ENCODE measurements at places on chromosomes 1 and 21.
A peak's percentile ranks its signal among the peaks of the same experiment; 100 is the strongest.

DNA sequence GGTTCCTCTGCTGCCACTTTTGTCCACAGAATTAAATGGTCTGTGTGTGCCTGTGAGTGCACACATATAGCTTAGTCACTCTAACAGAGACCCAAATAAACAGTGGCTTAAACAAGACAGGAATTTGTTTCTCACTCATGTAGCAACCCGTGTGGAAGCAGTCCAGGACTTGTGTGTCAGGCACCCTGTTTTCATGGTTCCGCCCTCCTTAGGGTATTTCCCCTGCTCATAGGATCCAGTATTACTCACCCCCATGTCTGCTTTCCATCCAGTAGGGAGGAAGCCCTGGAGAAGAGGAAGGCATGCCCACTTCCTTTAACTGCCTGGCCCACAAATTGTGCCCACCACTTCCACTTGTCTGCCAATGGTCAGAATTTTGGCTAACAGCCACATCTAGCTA is 41.3 kb upstream of the TACSTD2 start:
- peak; percentile 14 for DNase-seq

DNA sequence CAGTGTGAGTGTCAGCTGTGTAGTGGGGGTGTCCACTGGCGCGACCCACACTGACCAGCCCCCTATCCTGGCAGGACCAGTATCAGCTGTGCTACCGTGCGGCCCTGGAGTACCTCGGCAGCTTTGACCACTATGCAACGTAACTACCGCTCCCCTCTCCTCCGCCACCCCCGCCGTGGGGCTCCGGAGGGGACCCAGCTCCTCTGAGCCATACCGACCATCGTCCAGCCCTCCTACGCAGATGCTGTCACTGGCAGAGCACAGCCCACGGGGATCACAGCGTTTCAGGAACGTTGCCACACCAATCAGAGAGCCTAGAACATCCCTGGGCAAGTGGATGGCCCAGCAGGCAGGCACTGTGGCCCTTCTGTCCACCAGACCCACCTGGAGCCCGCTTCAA is 28.1 kb upstream of the KDM4A start:
- DNase-seq = no peak

DNA sequence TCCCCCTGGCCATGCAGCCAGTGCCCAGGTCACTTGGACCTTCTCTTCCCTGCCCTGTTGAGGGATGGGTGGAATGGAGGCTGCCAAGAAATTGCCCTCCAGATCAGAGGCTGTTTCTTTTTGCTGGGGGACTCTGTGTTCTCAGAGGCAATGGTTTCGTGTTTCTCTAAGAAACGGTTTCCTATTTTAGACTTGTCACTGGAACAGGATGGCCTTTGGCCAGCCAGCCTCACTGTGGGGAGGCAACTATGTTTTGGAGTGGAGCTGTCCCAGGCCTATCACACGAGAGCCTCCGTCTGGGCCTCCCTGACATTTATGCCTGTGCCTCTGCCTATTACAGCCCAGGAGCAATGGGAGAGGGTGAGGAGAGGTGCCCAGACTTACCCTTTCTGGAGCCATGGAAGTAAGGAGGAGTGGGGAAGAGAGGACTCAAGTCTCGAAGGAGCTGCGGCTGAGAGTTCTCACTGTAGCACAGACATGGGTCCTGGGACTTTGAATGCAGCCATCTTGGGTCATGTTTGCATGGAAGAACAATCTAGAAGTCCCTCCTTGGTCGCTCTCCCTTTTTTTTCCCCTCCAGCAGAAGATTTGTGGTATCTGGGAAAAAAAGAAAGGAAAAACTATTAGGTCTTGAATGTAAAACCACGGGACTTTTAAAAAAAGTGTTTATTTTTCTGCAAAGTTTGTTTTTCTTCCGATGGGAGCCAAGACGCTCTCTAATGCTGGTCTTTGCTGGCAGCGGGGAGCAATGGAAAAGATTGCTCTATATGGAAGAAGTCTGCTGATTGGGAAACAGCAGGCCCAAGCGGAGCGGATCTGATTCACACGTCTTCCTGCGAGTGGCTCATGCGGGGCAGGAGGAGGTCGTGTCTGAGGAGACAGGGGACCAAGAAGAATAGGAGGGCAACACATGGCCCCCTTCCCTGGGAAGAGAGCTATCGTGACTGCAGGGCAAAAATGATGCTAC is 219.2 kb downstream of the FOXD2 start:
- DNase-seq = no peak

GRCh38 chr1:168396508-168396907 is 115.8 kb downstream of the TBX19 start:
- no peak for DNase-seq

DNA sequence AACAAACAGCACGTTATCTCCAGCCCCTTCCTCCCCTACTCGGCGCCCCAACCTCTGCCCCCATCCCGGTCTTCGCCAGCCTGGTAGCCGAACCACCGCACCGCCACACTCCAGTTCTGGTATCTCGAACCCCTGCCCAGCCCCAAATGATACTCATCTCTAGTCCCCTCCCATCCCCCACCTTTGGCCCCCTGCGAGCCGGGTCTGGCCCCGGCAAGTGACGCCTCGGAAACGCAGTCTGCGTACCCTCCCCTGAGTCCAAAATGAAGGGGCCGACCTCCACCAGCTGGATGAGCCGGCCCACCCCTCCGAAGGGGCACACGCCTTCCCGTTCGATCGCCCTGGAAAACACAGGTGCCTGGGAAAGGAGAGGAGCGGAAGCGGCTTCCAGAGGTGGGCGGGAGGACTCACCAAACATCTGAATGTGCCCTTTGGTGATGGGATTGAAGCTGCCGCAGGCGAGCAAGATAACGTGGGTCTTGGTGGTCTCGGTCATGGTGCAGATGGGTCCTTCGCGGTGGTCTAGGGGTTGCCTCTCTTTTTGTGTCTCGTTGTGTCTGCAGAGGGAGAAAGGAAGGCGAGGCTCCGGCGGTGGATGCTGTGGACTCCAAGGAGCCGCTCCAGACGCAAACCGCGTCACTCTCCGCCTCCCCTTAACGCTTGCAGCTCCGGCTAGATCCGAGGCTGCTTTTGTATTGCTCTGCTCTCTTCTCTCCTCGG is at the start of gene NMNAT2:
Gene NMNAT2 (minus strand): TSS at position 609 of the 720 bp plus-strand sequence. CDS start 113 bp downstream, at position 496.
- DNase-seq = no peak

GRCh38 chr1:81449786-81450185 is 350.9 kb upstream of the ADGRL2 start:
- no peak for DNase-seq

GRCh38 chr21:38139380-38140168 is 117.2 kb upstream of the KCNJ15 start:
- DNase-seq = no peak

- DNase-seq = no peak
These were observed 446.8 kb upstream of the PLXNA2 start for GRCh38 chr1:208691012-208691411.

DNA sequence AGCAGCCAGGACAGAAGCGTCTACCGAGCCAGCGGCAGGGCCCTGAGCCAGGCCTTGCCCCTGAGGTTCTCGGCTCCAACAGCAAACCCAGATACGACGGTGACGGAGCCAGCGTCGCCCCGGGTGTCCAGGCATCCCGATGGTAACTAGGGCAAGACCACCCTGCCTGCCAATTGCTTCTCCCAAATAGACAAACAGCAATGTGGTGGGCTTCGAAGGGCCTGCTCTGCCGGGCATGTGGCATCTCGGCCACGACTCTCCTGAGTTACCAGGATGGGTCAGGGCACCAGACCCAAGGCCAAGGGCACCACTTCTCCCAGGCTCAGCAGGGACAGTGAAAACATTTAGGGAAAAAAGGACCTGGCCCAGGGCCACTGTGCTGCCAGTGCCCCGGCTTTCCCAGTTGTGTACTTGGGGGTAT is 3.2 kb upstream of the ACTRT2 start:
- no peak for DNase-seq

DNA sequence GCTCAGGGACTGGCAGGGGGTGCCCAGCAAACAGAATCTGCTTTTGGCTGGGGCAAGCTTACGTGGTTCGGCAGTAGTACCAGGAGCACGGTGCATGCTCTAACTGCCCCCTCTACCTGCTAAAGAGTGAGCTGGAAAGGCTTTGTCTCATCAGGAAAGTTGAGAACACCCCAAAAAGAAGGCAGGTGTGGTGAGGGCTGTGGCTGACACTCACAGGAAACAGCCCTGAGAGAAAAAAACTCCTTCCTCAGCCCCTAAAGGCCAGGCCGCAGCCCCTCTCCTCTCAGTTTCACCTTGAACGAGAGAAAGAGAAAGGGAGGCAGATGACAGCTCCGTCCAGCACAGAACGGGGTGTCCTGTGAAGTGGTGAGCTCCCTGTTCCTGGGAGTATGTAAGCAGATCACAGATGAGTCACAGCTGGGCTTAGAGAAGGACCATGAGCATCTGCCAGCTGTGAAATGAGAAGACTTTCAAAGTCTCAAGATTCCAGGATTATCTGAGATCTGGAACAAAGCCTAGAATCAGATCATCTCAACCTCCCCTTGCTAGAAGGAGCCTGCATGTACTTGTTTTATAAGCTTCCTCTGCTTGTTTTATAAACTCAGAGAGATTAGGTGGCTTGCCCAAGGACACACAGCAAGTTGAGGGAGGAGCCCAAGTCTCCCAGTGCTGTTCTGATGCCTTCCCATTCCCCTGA is 13.4 kb downstream of the LAPTM5 start:
- no peak for DNase-seq

DNA sequence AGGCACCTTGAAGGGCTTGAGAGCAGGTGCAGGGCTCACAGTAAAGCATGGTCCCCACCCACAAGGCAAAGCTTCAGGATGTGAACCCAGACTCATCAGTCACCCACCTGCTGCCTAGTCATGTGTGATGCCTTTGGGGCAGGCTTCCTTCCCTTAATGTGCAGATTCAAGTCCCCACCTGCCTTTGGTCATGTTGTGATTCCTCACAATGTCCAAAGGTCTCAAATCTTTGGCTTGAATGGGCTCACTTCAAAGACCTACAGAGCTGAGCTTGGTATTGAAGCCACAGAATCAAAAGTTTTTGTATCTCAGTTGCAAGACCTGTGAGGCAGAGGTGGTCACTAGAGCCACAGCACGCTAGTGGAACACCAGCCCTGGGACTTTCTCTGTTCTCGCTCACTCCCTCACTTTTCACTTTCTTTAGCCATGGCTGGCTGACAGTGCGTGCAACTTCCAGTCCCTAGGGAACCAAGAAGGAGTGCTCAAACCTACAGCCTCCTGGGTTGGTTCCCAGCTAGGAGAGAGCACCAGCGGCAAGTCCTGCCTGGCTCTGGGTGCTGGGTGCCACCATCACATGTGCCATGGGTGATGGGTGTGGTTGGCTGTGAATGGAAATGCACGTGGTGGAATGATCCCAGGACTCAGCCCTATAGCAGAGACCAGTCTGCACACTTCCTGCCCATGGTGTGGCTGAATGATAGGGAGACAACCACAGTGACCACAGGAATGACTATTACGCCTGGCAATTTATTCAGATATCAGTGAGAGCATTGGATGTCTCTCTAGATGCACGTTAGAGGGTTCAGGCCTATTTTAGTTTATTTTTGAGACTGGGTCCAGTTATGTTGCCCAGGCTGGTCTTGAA is 26.4 kb upstream of the CLIC6 start:
- no peak for DNase-seq

- no peak for DNase-seq
These were observed 100.5 kb downstream of the TEX35 start for GRCh38 chr1:178613271-178613945.

DNA sequence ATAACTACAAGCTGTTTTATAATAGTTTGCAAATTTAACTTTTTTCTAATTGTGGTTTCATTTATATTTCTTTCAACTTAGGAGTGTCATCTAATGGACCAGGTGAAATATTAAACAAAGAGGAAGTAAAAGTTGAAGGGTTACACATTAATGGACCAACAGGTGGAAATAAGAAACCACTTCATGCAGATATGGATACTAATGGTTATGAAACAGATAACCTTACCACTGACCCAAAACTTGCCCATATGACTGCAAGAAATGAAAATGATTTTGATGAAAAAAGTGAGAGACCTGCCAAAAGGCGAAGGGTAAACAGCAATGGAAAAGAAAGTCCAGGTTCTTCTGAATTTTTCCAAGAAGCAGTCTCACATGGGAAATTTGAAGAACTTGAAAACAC is 59.7 kb downstream of the MIER1 start:
- DNase-seq = no peak

DNA sequence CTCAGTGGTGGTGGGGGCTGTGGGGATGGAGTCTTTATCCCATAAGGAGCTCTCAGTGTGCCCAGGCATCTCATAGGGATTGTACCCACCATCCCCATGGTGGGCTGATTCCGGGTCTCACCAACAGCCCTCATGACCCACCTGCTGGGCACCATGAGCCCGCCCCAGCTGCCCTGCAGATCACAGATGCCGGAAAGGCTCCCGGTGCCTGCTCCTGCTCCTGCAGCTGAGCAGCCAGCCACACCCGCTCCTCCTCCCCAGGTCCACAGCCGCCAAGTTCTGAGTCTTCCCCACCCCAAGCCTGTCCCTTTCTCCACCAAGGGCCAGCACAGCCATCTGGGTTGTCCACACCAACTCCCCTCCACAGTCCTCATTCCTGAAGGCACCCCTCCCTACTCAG is 15.5 kb upstream of the TSPEAR start:
- no peak for DNase-seq

DNA sequence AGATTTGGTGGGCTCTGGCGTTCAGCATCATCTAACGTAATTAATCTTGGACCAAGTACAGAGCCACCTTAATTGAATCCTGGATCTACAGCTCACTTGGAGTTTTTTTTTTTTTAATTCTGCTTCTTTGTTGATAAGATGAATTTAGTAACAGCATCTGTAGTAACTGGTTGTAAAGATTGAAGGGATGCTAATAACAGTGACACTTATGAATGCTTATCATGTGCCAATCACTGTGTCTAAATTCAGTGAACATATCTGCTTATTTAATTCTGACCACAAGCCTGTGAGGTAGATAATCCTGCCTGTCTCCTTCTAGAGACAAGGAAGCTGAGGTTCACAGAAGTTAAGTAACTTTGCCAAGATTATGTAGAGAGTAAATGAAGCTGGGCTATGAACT is 408.0 kb downstream of the RWDD3 start:
- no peak for DNase-seq

DNA sequence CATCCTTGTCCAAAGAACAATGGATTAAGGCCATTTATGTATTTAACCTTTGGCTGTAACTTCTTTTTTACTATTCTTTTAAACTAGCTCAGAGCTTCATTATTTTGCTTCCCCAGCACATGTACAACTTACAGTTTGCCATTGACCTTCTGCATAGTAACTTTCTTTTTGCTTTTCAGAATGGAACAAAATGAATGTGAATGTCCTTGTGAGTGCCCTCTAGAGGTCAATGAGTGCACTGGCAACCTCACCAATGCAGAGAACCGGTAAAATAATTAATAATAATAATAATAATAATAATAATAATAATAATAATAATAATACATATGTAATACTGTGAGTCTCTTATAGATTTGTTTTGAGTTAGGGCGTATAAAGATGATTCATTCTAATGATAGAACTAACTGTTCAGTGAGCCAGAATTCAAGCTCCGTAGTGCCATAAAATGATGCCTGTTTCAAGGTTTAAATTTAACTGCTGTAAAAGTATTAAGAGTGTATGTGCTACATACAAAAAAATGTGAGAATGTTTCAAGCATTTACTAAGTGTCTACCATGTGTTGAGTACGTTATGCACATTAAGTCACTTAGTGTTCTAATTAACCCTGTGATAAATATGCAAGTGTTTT is 69.0 kb upstream of the RAVER2 start:
- peak; percentile 32 for DNase-seq

GRCh38 chr21:17967319-17967718 is 148.2 kb upstream of the C21orf91 start:
- DNase-seq = no peak

- peak; percentile 7 for DNase-seq
These were observed 495.1 kb downstream of the SETD4 start for GRCh38 chr21:35565204-35565611.

Measured in RKO (cell line).